Effector memory CD4-positive, alpha-beta T cell (primary cell): ENCODE measurements at places on chromosomes 11 and 22.
A peak's percentile ranks its signal among the peaks of the same experiment; 100 is the strongest.

GRCh38 chr11:8094656-8095055, 13.6 kb downstream of the TUB start:
- DNase-seq = no peak

DNA sequence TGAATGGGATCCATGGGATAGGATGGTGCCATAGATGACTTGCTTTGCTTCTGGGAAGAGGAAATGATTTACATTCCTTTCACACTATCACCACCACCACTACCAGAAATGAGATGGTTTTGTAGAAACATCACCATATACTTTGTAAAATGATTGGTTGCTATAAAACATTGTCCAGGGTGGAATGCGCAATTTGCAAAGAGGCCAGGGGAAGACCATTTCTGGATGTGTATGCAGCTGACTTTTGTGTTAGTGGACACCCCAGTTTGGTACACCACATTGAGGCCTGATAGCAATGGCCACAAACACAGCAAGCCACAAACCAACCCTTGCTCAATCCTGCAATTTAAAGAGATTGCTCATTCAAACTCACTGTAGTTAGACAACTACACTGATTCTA, 56.7 kb upstream of the RCN1 start:
- DNase-seq = no peak

DNA sequence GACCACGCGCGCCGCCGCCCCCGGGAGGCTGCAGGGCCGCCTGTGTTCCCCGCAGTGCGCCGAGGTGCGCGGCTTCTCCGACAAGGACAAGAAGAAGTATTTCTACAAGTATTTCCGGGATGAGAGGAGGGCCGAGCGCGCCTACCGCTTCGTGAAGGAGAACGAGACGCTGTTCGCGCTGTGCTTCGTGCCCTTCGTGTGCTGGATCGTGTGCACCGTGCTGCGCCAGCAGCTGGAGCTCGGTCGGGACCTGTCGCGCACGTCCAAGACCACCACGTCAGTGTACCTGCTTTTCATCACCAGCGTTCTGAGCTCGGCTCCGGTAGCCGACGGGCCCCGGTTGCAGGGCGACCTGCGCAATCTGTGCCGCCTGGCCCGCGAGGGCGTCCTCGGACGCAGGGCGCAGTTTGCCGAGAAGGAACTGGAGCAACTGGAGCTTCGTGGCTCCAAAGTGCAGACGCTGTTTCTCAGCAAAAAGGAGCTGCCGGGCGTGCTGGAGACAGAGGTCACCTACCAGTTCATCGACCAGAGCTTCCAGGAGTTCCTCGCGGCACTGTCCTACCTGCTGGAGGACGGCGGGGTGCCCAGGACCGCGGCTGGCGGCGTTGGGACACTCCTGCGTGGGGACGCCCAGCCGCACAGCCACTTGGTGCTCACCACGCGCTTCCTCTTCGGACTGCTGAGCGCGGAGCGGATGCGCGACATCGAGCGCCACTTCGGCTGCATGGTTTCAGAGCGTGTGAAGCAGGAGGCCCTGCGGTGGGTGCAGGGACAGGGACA, 2.7 kb downstream of the NLRP6 start:
- no peak for DNase-seq

DNA sequence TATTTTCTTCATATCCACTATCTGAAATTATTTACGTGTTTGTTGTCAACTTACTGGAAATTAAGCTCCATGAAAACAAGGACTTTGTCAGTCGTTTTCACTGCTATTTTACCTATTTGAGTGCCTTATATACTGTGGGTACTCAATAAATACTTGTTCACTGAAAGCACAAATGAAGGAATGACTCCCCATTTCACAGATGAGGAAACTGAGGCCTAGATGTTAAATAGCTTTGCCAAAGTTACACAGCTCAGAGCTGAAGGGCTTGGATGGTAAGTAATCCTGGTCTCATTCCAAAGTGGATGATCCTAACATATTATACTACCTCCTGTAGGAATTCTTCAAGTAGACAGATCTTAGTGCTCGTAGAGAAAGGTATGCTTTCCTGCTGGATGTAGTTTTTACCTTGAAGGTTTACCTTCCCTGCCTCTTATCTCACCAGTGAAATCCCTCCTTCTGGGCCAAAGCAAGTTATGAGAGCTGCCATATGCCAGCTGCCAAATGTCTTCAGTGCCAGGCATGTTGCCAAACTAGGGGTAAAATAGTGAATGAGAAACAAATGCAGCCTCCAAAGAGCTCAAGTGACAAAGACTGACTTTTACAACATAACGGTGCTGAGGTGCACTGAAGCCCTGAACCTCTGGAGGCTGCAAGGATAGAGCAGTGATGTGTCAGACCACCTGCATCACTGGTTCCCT, 129.7 kb downstream of the TRIM44 start:
- DNase-seq = no peak

- DNase-seq = no peak
These were observed 2.0 kb upstream of the KCNJ1 start for GRCh38 chr11:128868841-128869671.

GRCh38 chr22:28715611-28716010, 26.0 kb downstream of the CHEK2 start:
- DNase-seq = no peak

DNA sequence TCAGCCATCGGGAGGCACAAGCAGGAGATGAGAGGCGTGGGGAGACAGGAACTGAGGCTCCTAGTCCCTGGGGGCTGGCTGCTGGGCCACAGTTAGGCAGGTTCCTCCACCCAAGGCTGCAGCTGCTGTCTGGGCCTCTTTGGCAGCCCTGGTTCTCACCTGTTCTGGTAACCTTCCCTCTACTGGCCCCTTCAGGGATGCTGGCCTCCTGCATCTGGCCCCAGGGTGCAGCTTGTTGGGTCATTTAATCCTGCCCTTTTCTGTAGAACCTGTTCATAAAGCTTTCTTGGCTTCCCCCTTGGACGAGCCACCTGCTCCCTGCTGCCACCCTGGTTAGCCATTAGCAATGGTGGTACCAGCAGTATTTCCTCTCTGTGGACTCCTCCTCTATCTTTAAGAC, 5.5 kb downstream of the USH1C start:
- no peak for DNase-seq

GRCh38 chr11:74636630-74637184, 44.3 kb downstream of the POLD3 start:
- no peak for DNase-seq

- DNase-seq = no peak
These were observed 737 bp upstream of the MFRP start for GRCh38 chr11:119347242-119347641.

DNA sequence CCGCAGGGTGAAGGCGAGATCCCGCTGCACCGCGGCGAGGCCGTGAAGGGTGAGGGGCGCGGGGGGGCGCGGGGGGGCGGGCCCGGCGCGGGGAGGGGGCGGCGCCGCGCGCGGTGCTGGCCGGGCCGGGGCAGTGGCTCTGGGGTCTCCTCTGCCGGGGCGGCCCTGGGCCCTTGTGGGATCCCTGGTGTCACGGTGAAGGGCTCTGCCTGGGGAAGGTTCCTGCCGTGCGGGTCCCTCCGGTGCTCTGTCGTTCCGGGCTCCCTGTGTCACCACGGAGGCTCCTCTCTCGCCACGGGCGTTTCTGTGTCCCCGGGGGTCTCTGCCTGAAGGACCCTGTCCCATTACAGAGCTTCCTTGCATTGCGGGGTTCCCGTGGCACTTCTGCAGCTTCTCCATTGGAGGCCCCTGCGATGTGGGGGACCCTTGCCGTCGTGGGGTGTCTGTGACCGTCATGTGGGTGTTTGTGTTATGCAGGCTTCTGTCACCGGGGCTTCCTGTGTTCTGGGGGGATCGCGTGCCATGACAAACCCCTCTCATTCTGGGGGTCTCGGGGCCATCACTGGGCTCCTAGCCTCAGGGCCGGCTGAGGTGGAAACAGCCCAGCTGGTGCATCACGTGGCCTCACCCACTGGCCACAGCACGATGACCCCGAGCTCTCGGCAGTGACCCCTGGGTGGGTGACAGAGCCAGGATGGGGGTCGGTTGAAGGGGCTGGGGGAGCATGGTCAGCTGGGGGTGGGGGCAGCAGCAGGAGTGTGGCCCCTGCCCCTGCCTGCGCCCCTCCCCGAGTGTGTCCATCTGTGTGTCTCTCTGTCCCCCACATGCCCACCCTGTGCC, 25.3 kb downstream of the SHANK3 start:
- no peak for DNase-seq

DNA sequence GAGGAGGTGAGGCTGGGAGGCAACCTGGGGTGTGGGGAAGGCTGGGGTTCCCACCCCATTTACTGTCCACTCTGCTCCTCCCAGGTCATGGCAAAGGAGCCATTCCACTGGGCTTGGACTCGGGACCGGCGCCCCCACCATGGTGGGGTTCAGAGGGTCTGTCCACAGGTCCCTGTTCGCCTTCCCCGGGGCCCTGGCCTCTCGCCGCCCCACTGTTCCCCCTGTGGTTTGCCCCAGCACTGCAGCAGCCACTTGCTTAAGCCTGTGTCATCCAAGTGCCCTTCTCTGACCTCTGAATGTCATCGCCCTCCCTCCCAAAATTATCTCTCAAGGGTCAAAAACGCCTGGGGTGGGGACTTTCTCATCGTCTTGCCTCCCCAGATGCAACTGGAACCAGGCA, 2.6 kb downstream of the SPDYC start:
- DNase-seq = no peak

DNA sequence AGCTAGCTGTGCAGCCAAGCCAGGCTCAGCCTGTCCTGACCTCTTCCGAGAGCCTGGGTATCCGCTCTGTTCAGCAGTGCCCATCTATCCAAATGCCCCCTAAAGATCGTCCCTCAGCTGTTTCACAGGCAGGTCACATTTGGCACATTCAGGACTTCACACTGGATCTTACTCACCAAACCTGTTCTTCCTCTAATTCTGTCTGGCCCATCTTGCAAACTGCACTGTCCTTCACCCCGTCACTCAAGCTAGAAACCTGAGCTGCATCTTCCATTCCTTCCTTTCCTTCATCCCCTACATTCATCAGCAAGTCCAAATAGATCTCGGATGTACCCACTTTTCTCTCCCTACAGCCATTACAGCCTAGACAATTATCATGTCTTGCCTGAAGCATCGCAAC, 60.7 kb upstream of the CSNK2A3 start:
- no peak for DNase-seq

- DNase-seq = no peak
These were observed 30.9 kb downstream of the BIRC2 start for GRCh38 chr11:102377891-102378290.

- DNase-seq = no peak
These were observed 98.2 kb downstream of the LDLRAD3 start for GRCh38 chr11:36041988-36042611.

- DNase-seq = no peak
These were observed 7.4 kb downstream of the ACAT1 start for GRCh38 chr11:108128772-108129171.

DNA sequence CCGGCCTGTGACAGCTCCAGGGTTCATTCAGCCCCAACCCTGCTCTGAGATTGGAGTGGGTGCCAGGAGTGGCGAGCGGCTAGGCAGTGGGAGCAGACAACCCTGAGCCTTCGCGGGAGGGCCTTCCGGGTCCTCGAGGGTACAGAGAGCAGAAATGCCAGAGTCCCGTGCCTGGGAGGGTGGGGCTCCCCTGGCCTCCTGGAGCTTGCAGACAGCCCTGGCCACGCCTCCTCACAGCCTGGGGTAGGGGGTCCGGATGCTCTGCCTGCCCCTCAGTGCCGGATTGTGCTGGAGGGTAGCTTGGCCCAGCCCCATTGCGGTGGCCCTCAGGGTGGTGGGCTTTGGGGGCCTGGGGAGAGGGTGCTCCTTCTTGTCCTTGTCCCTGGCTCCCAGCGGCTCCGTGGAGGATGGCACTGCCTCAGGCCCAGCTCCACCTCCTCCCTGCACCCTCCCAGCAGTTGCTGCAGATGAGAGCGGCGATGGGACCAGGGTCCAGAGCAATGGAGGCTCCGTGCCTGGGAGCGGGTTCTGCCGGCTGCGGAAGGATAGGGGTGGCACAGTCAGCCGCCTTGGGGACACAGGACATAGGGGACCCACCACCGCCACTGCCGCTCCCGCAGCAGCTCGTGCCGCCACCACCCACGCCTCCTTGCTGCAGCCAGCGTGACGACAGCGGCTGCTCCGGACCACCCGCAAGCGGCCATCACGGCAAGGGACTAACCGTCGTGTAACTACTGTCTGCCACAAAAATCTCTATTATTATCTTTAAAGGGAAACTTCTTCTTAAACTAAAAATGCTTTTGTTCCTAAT, 34.9 kb upstream of the OR10G7 start:
- DNase-seq = no peak

DNA sequence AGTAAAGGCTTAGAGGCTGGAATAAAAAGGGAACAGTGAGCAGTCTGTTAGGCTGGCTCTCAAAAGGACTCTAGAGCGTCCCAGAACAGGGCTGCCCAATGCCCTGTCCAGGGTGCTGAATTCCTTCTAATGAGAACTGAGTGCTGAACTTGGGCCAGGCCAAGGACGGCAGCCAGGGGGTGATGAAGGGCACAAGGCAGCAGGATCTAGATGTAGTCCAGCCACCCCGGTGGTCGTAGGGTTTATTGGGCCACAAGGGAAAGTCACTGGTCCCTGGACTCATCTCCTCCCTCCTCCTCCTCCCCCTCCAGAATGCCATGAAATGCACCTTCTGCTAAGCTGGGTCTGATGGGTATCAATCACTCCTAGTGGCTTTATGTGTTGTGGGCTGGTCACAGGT, 19.2 kb downstream of the NPTXR start:
- DNase-seq = peak; percentile 8

DNA sequence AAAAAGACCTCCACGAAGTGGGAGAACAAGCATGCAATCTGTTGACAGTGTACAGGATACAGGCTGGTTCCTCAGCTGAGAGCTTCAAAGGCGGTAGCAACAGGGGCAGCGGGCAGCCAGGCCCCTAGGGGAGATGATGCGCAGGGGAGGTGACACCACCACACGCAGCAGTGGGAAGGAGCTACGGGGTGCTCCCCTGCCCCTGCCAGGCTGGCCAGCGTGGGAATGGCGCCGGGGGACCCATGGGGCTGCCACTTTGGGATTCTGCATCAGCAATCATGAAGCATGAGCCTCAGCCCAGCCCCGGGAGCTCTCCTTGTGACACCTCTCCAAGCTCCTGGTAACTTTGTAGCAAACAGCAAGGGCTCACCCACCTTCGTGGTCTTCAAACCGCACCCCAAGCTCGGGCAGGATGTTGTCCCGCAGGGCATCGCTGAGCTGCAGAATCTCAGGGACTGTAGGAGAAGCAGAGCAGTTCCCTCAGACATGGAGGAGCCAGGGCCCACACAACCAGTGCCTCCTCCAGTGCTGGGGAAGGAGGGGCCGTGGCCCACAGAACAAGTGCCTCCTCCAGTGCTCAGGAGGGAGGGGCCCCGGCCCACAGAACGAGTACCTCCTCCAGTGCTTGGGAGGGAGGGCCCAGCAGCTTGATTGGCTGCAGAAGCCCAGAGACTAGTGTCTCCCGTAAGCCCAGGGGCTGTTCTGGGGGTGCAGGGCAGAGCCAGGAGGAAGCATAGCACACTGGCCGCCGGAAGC, 14.6 kb upstream of the NAP1L4 start:
- DNase-seq = no peak

GRCh38 chr11:59011655-59012397, 72.5 kb downstream of the GLYATL1 start:
- DNase-seq = no peak
